Stimulated activated CD8-positive, alpha-beta memory T cell treated with anti-CD3 and anti-CD28 coated beads, Interleukin-7, amount 100 ng/mL, for 1 hour (primary cell): ENCODE measurements at places on chromosomes 4 and X.

- DNase-seq = no peak
Observed at GRCh38 chr4:26410385-26411293, 79.6 kb downstream of the CCKAR start.

- no peak for DNase-seq
Observed at GRCh38 chrX:13383907-13384306, 64.1 kb upstream of the ATXN3L start.

- no peak for DNase-seq
Observed at GRCh38 chr4:67344594-67345380, 200.5 kb downstream of the CENPC start.

DNA sequence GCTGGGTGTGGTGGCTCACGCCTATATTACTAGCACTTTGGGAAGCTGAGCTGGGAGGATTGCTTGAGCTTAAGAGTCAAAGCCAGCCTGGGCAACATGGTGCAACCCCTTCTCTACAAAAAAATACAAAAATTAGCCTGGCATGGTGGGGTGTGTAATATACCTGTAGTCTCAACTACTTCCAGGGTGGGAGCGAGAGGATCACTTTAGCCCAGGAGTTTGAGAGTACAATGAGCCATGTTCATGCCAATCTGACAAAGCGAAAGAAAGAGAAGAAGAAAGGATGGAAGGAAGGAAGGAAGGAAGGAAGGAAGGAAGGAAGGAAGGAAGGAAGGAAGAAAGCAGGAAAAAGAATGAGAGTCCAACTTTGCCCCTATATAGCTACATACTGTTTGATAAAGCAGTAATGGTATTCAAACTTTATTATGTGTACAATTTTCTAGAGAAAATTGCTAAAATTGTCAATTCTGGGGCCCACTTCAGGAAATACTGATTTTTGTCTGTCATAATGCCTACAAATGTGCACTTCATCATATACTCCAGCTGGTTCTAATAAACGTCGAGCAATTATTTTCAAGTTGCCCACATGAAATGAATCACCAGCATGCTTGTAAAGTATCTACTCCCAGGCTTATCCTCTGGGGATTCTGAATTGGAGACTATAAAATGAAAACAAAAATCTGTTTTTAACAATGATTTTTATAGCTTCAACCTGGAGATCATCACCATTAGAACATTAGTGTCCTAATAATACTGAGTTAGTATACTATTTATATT lies 132.3 kb downstream of the NDST4 start:
- no peak for DNase-seq

GRCh38 chr4:124015766-124016165 lies 619.2 kb downstream of the SPRY1 start:
- no peak for DNase-seq

DNA sequence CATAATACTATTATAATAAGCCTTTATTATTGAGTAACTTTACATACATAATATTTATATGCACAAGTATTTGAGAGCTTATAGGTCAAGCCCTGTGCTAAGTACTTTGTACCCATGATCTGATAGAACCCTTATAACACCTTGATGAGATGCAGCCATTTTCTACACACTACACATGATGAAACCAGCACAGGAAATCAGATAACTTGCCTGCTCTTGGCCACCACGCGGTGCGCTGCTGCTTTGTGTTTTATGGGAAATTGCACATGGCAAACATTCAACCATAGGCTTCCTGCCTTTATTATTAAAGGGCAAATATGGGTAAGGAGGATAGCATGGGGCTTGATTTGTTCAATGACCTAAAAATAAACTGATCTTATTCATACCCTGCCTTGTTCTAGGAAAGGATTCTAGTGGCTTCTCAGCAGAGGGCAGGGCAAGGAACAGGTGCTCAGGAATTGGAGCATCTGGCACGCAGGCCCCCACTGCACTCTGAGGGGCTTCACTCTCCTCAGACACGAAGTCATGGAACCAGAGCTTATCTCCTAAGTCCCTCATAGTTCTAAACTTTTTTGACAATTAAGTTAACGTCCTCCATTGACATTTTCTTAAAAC lies 31.6 kb upstream of the NAP1L5 start:
- no peak for DNase-seq

- DNase-seq = no peak
Observed at GRCh38 chr4:13615161-13615560, 12.4 kb downstream of the BOD1L1 start.

- DNase-seq = no peak
Observed at GRCh38 chr4:40258627-40259026, 61.8 kb downstream of the RHOH start.

GRCh38 chr4:164956766-164957643 lies 20.5 kb downstream of the TRIM61 start:
- DNase-seq = peak; percentile 41

DNA sequence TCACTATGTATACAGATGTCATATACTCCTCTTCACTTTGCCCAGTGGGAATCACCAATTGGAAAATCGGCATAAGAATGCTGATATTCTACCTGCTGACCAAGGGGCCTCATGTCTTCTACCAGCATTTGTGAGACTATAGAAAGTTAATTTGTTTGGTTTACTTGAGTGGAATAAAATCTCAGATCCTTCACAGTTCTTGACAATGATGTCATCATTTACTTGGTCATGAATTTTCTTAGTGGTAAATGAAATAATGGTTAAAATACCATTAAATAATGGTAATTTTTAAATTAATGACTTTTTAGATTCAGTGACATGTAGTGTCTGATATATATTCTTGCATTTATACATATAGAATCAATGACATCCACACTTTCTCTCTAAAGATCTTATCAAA lies 1052.6 kb downstream of the ADGRL3 start:
- no peak for DNase-seq

- no peak for DNase-seq
Observed at GRCh38 chrX:121231566-121232358, 184.4 kb downstream of the GLUD2 start.

- DNase-seq = no peak
Observed at GRCh38 chr4:87100168-87100567, 120.2 kb downstream of the KLHL8 start.

DNA sequence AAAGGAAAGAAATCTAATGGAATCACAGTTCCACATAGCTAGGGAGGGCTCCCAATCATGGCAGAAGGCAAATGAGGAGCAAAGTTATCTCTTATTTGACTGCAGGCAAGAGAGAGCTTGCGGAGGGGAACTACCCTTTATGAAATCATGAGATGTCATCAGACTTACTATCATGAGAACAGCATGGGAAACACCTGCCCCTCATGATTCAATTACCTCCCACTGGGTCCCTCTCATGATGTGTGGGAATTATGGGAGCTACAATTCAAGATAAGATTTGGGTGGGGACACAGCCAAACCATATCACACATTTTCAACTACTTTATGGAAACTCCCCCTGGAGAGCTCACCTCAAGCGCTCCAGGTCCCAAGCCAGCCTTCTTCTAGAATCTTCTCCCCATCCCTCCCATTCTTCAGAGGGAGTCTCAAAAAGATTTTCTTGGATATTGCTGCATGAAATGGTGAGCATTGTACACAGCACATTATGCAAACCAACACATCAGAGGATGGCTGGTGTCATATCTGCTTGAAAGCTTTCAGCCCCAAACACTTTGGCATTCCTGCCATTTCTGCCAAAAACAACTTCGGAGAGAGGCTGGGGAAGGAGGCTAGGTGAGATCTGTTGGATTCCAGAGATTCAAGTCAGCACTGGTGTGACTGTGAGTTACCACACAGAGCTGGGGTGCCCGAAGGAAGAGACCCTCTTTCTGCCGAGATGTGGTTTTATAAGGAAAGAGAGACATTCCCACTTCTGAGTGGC lies 6.9 kb downstream of the FGFBP1 start:
- no peak for DNase-seq

DNA sequence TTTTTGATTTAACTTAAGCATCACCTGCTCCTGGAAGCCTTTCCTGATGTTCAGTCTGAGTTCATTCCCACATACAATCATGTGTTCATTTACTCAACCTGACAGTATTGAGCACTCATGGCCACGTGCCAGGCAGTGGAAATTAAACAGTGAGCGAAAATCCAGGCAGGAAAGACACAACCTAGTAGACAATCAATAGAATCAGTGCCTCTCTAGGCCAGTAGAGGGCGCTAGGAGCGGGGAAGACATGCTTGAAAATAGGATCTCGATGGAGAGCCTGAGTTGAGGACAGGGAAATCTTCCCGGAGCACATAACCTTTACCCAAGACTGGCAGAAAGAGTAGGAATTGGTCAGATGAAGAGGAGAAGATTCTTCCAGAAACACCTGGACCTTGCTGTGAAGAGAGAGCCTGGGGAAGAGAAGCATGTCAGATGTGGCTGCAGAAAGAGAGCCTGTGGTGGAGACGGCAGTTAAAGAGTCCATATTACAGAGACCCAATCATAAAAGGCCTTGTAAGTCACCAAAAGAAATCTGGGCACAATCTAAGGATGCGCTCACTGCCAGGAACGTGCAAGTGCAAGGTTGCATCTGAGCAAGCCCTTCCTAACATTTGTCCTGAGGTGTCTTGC lies 103.5 kb downstream of the LDB2 start:
- peak; percentile 9 for DNase-seq
